ENCODE measurements at places on chromosomes 6 and 20.
A peak's percentile ranks its signal among the peaks of the same experiment; 100 is the strongest.

- DNase-seq = no peak
Observed at GRCh38 chr6:25042036-25042521, 106.3 kb upstream of the RIPOR2 start.

DNA sequence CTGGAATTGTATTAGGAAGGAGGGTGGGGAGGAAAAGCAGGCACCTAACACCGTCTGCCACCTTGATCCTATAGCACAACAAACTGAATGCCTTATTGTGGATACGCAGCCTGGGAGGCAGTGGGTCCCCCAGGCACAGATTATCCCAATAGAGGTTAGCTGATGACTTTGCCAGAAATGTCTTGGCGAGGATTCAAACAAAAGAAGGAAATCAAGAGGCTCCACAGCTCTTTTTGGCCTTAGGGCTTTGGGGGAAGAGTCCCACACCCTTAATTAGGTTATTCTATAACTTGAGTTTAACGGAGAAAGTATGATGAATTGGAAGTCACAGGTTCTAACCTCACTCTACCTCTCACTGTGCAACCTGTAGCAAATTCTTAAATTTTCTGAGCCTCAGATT lies 102.0 kb downstream of the MRPL14 start:
- DNase-seq = no peak

DNA sequence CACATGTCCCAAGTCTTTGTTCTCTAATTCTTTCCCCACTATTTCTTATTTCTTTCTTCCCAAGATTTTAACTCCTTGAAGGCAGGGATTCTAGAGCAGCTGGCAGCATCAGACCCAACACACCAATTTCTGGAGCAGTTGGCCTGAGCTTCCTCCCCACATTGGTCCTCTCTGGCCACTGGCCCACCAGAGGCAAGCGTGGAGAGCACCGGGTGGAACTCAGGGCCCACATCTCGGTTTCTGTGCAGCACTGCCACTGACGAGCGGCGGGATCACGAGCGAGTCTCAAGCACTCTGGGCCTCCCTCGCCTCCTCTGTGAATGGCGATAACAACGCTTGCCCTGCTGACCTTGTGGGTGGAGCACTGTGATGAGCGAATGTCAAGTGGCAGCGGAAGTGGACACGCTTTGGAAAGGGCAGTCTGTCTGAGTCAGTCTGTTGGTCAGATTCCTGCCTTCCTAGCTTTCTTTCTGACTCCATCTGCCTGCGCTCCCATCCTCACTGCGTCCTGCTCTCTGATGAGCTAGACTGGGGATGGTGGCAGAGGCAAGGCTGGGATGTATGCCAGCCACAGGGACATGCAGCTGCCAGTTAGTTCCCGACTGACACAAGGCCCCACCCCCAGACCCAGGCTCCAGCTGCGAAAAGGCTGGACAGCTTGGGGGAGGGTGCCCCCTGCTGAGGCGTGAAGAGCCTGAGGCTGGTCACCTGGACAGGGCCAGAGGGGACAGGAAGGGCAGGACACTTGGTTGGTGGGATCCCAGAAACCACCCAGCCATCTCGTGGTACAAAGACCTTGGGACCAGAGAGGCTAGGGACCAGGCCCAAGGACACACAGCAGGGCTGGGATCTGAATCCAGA lies 4.5 kb upstream of the SPDEF start:
- no peak for DNase-seq

GRCh38 chr6:101263596-101263995 lies 129.9 kb upstream of the GRIK2 start:
- no peak for DNase-seq

- DNase-seq = no peak
Observed at GRCh38 chr20:8530022-8530421, 398.0 kb downstream of the PLCB1 start.

DNA sequence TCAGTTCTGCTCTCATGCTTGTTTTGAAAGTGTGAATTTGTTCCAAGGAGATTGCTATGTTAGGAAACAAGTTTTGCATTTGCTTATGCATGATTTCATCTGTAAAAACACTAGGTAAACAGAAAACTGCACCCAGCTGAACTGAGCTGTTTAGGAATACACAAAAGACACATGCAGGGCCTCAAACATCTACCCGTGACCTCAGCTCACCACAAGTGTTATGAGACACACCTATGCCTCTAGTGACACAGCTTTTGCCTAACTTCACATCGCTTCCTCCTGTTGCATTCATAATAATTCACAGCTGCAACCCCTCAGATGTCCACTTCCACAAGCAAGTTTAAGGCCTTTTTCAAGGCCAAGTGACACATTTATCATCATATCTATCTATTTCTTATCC lies 98.0 kb upstream of the SLC24A3 start:
- DNase-seq = no peak

- DNase-seq = no peak
Observed at GRCh38 chr20:48139262-48140041, 354.2 kb upstream of the SULF2 start.

DNA sequence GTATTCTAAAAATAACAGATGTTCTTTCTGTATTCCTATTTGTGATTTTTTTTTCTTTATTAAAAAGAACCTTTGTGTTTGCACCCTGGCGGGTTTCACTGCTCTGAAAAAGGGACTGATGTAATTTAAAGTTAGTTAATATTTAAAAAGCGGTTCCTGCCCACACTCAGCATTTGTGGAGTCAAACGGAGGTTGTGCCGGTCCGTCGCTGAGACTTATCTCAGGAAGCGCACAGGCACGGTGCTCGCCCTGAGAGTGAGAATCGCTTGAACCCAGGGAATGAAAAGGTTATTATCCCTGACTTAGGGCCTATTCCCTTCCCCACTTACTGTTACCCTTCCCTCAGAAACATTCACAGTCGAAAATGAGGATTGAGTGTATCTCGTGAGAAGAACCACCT lies 366.7 kb downstream of the THBS2 start:
- no peak for DNase-seq

DNA sequence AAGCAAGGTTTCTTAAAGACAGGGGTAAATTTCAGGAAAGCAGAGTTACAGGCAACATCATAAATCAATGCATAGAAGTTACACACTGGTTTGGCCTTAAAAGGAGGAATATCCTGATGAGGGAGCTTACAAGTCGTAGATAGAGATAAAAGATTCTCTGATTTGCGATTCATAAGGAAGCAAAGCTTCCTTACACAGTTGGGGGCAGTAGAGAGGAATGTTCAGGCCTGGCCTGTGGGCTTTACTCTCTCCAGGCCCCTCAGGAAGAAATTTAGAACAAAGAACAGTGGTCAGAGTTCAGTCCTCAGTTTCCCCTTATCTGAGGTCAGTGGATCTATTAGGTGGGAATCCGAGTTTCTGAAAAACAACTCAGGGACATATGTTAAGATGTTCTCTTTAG lies 19.3 kb downstream of the HLA-C start:
- no peak for DNase-seq

GRCh38 chr6:34249469-34250261 lies 859 bp upstream of the SMIM29 start:
- DNase-seq = no peak

DNA sequence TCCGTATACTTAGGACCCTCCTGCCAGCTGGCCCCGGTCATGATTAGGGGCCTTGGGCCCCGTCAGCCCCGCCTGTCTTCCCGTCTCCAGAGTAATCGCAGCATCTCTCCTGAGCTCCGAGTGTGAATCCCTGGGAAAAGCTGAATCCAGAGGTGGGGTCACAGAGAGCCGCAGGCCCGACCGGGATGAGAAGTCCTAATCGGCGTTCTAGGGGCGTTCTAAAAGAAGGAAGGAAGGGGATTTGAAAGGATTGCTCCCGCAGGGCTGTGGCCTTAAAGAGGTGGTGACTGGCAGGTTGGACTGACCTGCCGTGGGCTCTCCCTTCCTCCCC lies 371 bp downstream of the HMGN4 start:
- DNase-seq = peak; percentile 17

- DNase-seq = no peak
Observed at GRCh38 chr6:119453242-119454200, 104.0 kb upstream of the MAN1A1 start.

Data from HS-27A (cell line).